ENCODE measurements at places on chromosomes 5 and 9.

GRCh38 chr9:101579711-101580545, 14.8 kb downstream of the PPP3R2 start:
- H3K27me3 ChIP-seq = no peaks in the 10 kb centered on the region
- no peak overlapping the region for H3K27ac ChIP-seq
- DNase-seq = no peak
- H3K36me3 ChIP-seq = no peaks in the 10 kb centered on the region
- H3K4me3 ChIP-seq = no peak overlapping the region
- no peaks in the 10 kb centered on the region for H3K4me1 ChIP-seq

DNA sequence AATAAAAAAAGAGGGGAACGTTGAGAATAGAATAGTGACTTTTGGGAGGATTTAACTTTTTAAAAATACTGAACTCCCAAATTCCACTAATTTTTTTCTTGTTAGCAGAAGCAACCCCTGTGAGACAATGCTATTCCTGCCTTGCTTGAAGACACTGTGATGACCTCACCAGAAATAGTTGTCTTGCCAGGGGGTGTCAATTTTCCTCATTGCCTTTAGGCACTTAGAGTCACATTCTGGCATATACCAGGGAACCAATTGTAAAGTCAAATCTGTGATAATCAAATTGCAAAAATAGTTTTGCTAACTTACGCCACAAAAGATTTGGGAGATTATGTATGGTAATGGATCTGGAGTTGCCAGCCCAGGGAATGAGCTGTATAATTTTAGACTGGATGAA, 42.8 kb upstream of the RPS23 start:
- no peaks in the 10 kb centered on the region for H3K27me3 ChIP-seq
- DNase-seq = no peak
- no peaks in the 10 kb centered on the region for H3K36me3 ChIP-seq

- DNase-seq = no peak
- H3K4me3 ChIP-seq = no peak overlapping the region
- no peak overlapping the region for H3K27ac ChIP-seq
- no peaks in the 10 kb centered on the region for H3K36me3 ChIP-seq
- no peaks in the 10 kb centered on the region for H3K4me1 ChIP-seq
- H3K27me3 ChIP-seq = no peaks in the 10 kb centered on the region
Measured at GRCh38 chr9:138076650-138077009, 199.0 kb downstream of the CACNA1B start.

DNA sequence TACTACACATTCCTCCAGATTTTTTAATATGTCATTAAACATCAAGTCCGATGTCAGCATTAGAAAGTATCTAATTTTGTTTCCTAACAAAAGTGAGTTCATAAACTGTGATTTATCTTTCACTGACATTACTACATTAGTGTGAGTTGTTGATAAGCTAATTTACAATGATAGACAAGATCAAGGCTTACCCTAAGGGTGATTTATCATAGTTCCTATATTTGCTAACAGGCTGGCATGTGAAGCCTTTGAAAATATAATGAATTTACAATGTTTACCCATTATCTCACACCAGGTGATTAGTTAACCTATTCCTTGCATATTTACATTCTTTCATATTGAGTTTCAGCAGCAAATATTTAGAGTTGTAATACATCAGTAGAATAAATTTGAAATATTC, 1096.9 kb upstream of the NUDT12 start:
- no peak overlapping the region for H3K4me3 ChIP-seq
- H3K36me3 ChIP-seq = no peaks in the 10 kb centered on the region
- no peaks in the 10 kb centered on the region for H3K27me3 ChIP-seq
- no peak overlapping the region for H3K27ac ChIP-seq
- H3K4me1 ChIP-seq = no peaks in the 10 kb centered on the region

DNA sequence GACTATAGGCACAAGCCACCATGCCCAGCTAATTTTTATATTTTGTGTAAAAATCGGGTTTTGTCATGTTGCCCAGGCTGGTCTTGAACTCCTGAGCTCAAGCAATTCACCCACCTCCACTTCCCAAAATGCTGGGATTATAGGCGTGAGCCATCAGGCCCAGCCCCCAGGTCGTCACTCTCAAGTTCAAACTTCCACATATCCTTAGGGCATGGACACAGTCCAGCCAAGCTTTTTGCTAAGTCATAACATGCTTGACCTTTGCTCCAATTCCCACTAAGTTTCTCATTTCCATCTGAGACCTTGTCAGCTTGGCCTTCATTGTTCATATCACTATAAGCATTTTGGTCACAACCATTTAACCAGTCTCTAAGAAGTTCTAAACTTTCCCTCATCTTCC, 43.9 kb upstream of the ARAP3 start:
- no peak overlapping the region for H3K27ac ChIP-seq
- DNase-seq = no peak
- no peaks in the 10 kb centered on the region for H3K27me3 ChIP-seq
- no peaks in the 10 kb centered on the region for H3K36me3 ChIP-seq

DNA sequence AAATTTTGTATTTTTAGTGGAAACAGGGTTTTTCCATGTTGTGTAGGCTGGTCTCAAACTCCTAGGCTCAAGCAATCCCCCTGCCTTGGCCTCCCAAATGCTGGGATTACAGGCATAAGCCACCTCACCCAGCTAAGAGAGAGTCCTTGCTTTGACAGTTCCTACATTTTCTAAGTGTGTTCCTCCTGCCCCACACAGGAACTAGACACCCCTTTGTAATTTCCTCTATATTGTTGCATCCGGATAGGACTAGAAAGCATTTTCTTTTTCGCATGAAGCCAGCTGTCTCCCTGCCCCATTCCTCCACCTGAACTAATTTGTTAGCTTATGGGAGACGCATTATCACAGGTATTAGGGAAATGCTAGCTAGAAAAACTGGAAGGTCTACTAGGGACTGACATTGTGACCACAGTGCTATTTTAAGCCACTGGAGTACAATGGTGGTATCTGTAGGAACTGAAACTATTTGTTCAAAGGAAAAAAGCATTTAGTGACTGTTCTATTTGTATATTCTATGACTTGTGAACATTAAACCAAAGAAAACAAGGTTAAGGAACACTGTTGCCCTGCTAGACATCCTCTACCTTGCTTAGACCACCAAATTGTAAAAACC, 214.1 kb downstream of the SMARCA2 start:
- no peak for DNase-seq
- H3K27me3 ChIP-seq = no peaks in the 10 kb centered on the region
- no peaks in the 10 kb centered on the region for H3K4me1 ChIP-seq
- H3K36me3 ChIP-seq = no peaks in the 10 kb centered on the region
- H3K27ac ChIP-seq = peak overlapping the region; percentile 42

DNA sequence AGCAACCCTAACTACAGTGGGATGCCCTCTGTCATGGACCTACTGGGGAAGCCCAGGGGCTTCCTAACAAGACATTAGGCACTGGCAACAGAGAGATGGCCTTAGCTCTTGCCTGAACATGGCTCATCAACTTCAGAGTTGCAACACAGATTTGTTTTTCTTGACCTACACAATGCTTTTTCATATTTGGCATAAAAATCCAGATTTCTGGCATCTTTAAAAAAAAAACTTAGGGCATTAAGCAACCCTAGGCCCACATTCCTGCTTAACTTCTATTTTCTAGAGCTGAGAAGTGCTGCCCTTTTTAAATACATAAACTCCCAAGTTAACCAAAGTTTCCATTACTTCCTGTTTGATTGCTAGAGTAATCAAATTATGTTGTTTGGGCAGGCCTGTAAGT, 8.0 kb downstream of the GRIA1 start:
- H3K4me1 ChIP-seq = no peaks in the 10 kb centered on the region
- no peaks in the 10 kb centered on the region for H3K27me3 ChIP-seq
- H3K4me3 ChIP-seq = no peak overlapping the region
- no peak for DNase-seq

DNA sequence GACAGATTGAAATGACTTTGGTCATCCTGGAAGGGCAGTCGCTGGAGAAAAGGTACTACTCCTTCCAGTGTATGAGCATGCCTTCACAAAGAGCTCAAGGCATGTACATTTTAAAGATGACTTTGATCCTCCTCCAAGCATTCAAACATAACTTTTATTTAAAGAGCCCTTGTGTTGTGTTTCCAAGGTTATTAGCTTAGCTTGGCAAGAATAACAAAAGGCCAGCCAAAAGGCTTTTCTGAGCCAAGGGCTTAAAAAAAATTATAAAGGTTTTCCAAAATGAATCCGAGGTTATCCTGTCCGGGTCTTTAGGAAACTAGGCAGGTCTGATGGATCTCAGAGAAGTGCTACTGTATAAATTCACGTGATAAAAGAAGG, 71.0 kb upstream of the PLPP6 start:
- no peaks in the 10 kb centered on the region for H3K36me3 ChIP-seq
- no peaks in the 10 kb centered on the region for H3K27me3 ChIP-seq
- DNase-seq = no peak
- no peaks in the 10 kb centered on the region for H3K4me1 ChIP-seq
- H3K27ac ChIP-seq = no peak overlapping the region
- H3K4me3 ChIP-seq = no peak overlapping the region

GRCh38 chr9:132837501-132838286, 40.4 kb downstream of the AK8 start:
- H3K27ac ChIP-seq = no peak overlapping the region
- no peaks in the 10 kb centered on the region for H3K27me3 ChIP-seq
- H3K36me3 ChIP-seq = no peaks in the 10 kb centered on the region
- DNase-seq = no peak

GRCh38 chr5:60514152-60514551, 185.8 kb downstream of the DEPDC1B start:
- no peak for DNase-seq
- no peaks in the 10 kb centered on the region for H3K4me1 ChIP-seq
- no peak overlapping the region for H3K27ac ChIP-seq
- H3K27me3 ChIP-seq = no peaks in the 10 kb centered on the region
- no peaks in the 10 kb centered on the region for H3K36me3 ChIP-seq

- DNase-seq = no peak
- no peaks in the 10 kb centered on the region for H3K27me3 ChIP-seq
- H3K4me3 ChIP-seq = no peak overlapping the region
- no peaks in the 10 kb centered on the region for H3K36me3 ChIP-seq
- H3K27ac ChIP-seq = no peak overlapping the region
Measured at GRCh38 chr9:113355040-113355596, 5.8 kb downstream of the BSPRY start.

DNA sequence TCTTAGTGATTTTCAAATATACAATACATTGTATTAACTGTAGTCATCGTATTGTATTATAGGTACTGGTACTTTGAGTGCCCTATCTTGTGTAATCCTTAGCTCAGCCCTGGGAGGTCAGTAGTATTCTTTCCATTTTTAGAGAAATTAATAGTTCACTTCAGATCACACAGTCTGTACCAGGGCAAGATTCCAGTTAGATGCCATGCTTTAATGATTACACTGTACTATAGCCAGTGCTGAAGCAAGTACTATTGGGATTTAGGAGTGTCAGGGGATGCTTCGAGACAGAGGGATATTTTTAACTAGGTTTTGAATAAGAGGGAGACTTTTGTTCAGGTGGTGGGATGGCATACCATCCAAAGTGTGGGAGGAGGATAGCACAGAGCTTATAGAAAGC, 41.0 kb upstream of the SLC27A6 start:
- H3K36me3 ChIP-seq = no peaks in the 10 kb centered on the region
- H3K27me3 ChIP-seq = no peaks in the 10 kb centered on the region
- H3K27ac ChIP-seq = no peak overlapping the region
- DNase-seq = no peak
- no peak overlapping the region for H3K4me3 ChIP-seq
- H3K4me1 ChIP-seq = no peaks in the 10 kb centered on the region

GRCh38 chr9:107487521-107488374, 1.8 kb downstream of the KLF4 start:
- no peaks in the 10 kb centered on the region for H3K36me3 ChIP-seq
- no peaks in the 10 kb centered on the region for H3K27me3 ChIP-seq
- peak overlapping the region; percentile 90 for H3K27ac ChIP-seq
- no peak for DNase-seq

DNA sequence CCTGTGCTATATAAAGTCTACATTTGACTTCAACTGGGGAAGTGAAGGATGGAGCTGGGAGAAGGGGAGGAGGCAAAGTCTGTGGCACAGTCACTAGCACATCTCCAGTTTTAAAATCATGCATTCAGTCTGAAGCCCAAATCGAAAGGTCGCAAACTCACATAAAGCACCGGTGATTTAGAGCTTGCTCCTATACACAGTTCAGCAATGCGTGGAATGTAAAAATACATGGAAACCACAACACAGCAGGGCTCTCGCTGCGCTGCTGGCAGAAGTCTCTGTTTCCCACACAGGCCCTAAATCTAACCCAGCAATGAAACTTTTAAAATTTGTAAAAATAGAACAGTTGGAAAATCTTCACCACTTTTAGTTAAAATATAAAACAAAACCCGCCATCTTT, 68.2 kb downstream of the EBF1 start:
- no peak for DNase-seq
- no peaks in the 10 kb centered on the region for H3K4me1 ChIP-seq
- H3K27me3 ChIP-seq = no peaks in the 10 kb centered on the region
- H3K27ac ChIP-seq = no peak overlapping the region

DNA sequence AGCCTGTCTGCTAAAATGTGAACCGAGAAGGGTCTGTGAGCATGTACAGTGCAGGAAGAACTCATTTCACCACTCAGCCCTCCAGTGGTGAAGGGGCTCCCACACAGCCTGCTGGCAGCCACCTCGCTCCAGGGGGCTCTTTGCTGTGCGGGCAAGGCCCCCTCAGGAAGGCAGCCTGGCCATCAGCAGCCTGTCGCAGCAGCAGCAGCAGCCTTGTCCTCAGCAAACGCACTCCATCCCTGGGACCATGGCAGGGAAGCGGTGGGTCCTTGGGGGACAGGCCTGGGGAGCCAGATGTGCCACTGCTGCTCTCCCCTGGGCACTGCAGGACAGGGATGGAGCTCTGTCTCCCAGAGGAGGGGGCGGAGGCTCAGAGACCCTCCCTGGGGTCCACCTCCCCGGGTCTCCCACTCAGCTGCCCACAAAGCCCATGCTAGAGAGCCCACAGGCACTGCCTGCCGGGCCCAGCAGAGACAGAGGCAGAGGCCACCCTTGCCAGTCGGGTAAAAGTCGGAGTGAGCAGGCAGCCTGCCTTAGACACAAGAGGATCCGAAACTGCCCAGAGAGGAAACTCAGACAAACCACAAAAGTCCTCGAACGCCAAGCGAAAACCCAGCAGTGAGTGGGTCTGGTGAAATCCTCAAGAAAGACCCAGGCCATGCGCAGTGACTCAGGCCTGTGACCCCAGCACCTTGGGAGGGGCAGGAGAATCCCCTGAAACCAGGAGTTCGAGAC, 8.0 kb downstream of the BRD3 start:
- no peak overlapping the region for H3K4me3 ChIP-seq
- DNase-seq = peak; percentile 78
- H3K27me3 ChIP-seq = no peaks in the 10 kb centered on the region
- peaks cover 80% of the 10 kb centered on the region for H3K4me1 ChIP-seq
- no peaks in the 10 kb centered on the region for H3K36me3 ChIP-seq
